ENCODE measurements at places on chromosomes 2 and 18.

DNA sequence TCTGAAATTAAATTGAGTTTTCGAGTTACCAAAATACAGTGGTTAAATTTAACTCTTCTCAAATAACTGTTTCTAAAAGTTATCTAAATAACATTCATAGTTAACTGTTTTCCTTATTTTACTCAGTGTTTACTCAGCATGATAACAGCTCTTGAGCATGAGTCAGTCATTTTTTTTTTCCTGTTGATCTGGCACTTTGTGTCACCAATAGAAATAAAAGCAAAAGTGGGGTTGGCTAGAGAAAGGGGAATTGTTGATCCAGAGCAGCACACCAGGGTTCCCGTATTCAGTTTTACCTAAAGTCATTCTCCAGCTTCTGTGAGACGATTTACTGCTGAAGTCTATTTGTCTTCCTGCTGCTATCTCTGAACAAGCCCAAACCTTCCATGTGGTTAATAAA lies 851.6 kb downstream of the DCC start:
- DNase-seq = no peak

DNA sequence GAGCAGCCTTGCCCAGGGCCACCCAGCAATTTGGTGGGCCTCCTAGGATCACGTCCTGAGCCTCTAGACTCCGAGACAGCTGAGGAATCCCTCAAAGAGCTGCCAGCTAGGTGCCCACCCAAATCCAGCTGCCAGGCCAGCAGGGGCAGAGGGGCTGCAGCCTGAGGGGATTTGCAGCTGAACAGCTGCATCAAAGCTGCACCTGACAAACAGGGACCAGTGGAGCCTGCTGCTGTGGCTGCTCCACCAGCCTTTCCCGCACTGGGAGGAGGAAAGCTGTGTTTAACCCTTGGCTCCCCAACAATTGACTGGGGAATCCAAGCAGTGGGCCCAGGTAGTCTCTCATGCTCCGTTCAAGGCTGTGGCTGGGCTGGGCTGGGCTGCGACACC lies 8.2 kb downstream of the ADRA2B start:
- no peak for DNase-seq

- no peak for DNase-seq
Measured at GRCh38 chr2:141105763-141106162, 1025.1 kb downstream of the LRP1B start.

DNA sequence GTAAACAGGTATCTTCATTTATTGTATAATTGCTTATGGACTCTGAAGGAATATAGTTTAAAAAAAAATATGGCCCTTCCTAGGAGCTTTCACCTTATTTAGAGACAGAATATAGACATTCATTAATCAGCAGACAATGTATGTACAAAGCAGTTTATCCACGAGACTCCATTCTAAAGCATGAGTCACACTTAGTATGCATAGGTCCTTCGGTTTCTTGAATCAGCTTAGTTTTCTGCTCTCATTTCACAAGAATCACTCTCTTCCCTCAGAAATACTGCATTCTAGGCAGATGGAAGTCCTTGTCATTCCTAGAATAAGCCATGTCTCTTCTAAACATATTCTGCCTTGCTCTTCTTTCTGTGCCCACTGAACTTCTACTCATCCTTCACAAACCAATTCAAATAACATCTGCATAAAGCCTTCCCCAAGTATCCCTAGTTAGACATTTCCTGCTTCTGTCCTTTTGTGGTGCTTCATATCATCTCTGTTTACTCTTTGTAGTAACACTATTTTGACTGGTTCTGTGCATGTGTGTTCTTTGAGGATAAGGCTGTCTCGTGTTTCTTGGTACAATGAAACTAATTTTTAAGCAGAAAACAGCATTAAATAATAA lies 84.5 kb downstream of the PTRHD1 start:
- DNase-seq = no peak

DNA sequence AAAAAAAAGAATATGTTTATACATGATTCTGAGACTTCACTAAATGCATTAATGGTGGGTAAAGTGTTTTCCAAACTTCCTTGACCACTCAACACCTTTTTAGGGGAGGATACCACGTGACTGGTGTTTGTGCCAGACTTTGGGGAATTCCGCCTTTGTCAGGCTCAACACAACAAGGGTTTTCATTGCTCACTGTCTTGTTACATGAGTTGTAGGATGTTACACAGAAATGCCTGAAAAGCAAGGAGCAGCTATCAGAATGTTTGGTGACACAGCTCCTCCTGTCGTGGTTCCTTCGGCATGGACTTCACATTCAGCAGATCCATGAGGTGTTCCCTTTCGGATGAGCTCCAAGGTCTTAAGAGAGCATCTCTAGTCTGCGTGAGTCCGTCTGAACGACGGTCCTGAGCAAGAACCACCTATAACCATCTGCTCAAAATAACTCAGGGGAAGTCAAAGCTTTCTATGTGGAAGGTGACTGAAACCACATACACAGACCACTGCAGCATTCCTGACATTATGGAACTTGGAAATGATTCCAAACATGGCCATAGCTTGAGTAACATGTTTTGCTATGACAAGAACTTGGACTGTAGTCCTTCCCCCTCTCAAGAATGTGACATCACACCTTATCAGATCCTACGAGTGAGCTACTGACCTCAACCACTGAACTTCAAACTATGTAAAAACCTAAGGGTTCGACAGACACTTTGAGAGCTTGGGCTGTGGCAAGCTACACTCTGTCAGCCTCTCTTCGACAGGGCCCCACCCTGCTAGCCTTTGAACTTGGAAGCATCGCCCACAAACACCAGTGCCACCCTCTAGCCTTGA lies 57.5 kb downstream of the MCFD2 start:
- DNase-seq = peak; percentile 31

- DNase-seq = no peak
Measured at GRCh38 chr2:149732730-149733290, 145.2 kb upstream of the MMADHC start.

- DNase-seq = peak; percentile 12
Measured at GRCh38 chr2:55862673-55863390, 60.8 kb downstream of the EFEMP1 start.

DNA sequence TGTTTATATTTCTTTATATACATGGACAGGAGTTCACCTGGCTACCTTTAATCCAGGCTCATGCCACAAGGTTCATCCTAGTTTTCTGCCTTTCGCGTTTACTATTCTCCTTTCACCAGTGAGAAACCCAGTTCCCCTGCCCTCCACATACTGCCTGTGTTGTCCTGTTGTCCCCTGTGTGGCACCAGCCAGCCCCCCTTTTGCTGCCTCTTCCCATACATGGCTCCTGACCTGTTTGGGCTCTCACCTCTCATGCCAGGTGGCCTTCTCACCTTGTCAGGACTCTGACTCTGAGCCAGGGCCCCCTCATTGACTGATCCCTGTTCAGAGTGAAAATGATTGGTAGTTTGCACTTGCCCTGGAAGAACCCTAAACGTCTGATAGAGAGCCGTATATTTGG lies 13.6 kb downstream of the ASB1 start:
- no peak for DNase-seq

DNA sequence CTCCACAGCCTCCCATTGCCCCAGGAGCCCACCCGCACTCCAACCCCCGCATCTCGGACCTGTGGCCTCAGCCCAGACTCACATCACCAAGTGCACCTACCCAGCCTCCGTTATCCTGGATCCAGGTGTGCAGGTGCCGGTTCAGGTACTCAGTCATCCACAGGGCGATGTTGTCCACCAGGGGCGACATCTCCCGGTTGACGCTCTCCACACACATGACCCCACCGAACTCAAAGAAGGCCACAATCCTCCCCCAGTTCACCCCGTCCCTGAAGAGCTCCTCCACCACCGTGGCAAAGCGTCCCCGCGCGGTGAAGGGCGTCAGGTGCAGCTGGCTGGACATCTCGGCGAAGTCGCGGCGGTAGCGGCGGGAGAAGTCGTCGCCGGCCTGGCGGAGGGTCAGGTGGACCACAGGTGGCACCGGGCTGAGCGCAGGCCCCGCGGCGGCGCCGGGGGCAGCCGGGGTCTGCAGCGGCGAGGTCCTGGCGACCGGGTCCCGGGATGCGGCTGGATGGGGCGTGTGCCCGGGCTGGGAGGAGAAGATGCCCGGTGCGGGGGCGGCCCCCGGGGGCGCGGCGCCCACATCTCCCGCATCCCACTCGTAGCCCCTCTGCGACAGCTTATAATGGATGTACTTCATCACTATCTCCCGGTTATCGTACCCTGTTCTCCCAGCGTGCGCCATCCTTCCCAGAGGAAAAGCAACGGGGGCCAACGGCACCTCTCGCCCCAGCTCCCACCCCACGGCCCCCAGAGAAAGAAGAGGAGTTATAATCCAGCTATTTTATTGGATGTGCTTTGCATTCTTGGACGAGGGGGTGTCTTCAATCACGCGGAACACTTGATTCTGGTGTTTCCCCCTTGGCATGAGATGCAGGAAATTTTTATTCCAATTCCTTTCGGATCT lies 1.3 kb downstream of the BCL2 start:
- DNase-seq = peak; percentile 72

- no peak for DNase-seq
Measured at GRCh38 chr2:121608367-121608766, 40.9 kb downstream of the CLASP1 start.

GRCh38 chr2:137255990-137256389 lies 490.6 kb downstream of the THSD7B start:
- no peak for DNase-seq

- no peak for DNase-seq
Measured at GRCh38 chr2:216987252-216987821, 127.5 kb upstream of the TNP1 start.

- no peak for DNase-seq
Measured at GRCh38 chr2:201482543-201482942, 31.0 kb downstream of the STRADB start.

DNA sequence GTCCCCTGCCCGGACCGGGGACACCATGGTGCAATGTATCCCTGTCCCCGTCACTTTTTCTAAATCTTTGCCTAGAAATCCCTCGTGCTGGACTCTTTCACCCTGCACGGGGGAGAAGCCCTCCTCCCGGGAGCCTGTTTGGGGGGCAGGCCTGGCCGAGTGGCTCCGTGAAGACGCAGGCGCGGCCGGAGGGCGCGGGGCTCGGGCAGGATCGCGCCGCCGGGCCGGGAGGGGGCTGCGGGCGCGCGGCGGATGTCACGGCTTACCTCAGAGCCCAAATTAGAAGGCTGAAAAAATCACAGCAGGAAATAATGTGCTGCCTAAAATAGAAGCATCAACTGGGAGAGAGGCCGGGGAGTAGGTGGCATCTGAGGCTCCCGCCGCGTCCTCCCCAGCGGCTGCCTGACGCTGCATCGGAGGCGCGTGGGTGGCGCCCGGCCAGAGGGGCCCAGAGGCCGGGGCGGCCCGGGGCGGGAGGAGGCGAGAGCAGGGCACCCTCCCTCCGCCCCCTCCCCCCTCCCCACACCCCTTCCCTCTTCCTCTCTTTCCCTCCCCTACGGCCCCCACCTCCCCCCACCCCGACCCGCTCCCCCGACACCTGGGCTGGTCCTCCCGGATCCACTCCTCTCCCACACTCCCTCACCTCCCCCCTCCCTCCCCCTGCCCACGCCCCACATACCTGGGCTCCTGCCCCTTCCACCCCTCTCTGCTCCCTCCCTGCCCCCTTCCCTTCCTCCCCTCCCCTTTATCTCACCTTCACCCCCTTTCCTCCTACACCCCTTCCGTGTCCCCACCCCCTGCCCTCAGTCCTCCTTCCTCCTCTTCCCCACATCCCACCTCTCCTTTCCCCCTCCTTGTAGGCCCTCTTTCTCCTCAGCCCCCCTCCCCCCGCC lies 51.9 kb downstream of the SLC4A1AP start:
- peak; percentile 54 for DNase-seq

GRCh38 chr2:238789317-238789806 lies 58.5 kb upstream of the TWIST2 start:
- no peak for DNase-seq

DNA sequence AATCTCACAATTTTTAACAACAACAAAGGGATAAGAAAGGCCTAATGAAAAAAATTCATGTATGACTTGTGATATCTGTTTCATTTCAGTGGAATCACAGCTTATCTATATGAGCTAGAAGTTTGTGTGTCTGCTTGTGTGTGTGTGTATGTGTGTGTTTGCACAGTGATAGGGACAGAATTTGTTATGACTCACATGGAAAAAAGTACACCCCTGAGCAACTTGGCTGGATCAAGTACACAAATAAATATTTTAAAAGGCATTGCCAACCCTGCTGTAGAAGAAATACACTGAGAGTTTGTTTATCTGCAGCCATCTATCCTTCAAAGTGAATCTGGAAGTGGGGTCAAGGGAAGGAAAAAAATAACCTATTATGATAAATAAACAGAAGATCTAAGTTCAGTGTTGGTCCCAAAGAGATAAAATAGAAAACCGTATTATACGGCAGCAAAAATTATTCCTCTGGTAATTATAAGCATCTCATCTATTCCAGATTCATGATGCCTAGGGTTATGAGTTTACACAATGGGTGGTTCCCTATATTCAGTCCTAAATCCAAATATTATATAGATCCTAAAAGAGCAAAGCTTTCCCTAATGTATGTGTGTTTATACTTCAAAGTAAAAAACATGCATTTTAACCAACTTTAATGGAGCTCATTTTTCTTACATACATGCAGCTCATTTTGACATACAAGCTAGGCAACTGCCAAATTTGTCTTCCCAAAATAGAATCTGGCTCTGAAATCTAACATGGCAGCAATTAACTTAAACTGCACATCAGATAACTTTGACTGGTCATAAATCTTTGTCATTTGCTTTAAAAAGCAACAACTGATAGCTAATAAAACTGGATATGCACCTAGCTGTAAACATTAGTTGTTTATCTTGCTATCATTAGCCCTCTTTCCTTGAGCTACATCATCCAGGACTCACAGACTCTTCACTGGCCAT lies 420.6 kb downstream of the IRS1 start:
- no peak for DNase-seq

DNA sequence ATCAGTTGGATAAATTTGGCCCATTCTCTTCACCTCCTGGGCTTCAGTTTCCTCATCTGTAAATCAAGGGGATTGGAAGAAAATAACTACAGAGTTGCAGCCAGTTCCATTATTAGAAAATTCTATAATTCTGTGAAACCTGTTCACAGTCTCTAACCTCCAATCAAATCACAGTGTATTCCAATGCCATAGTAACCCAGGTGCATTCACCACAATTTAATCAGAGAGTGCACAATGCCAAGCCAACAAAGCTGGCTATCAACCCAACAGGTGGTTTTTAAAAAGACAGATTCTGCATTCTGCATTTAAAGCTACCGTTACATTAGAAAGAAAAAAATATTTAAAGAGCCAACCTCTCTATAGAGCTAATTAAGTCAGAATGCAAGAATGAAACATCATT lies 308.6 kb downstream of the RNF144A start:
- DNase-seq = no peak
